Stimulated activated CD8-positive, alpha-beta memory T cell treated with anti-CD3 and anti-CD28 coated beads, Interleukin-7, amount 100 ng/mL, for 48 hours (primary cell): ENCODE measurements at places on chromosomes 1 and 21.

- DNase-seq, result no peak
Measured at GRCh38 chr21:46597896-46598343, 7.0 kb downstream of the S100B start.

DNA sequence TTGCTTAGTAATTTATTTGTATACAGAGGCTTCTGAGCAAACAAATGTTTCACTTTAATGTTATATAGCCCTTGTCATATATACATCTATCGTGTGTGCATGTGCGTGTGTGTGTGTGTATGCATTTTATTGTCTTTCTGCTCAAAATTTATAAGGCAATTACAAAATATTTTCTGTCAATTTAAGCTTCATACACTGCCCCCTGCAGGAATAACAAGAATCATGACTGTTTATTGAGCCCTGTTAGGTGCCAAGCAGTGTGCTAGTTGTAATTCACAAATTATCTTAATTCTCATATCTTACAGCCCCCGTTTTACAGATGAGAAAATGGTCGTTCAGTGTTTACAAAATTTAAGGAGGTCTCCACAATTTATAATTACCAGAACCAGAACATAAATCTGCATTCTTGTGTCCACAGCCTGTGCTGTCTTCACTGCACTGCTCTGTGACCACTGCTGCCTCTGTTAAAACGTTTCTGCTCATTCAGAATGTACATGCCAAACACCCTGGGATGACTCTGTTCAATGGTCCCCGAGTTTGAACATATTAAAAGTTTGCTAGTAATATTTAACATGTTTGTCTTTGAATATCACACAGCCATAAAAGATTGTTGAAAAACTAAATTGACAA is 181.3 kb downstream of the ATP6V1G3 start:
- DNase-seq, result no peak

GRCh38 chr1:33268927-33269610 is 12.8 kb downstream of the ZNF362 start:
- no peak for DNase-seq

GRCh38 chr1:167575649-167576048 is 22.1 kb upstream of the CREG1 start:
- no peak for DNase-seq
